ENCODE measurements at places on chromosomes 7 and 10.

DNA sequence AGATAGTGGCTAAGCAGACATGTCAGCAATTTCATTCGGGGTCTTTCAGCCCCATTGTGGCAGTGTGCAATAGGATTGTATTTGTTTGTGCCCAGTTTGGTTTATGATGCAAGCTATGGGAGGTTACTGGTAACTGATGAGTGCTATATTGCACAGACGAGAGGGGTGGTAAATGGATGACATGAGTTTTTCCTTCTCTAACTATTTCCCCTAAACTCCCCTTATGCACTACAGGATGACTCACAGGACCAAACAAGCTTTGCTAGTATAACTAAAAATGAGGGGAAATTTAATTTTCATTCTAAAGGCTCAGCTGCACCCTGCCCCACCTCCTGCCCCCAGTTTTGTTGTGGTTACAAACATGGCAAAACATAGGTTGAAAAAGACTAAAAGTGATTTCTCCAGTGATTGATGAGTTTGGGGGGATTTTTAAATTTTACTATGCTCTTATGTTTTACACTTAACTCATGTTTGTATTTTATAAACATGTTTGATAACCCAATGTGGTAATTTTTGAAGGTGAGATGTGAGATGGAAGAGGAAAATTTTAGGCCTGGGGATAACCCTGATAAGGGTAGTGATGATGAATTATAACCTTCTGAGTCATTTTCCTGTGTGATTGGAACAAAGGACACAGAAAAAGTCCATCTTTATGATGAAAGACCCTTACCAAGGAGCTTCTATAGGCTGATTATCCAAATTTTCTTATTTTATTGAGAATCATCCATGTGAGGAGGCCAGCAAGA lies 60.8 kb upstream of the NAMPT start:
- no peak for DNase-seq

- DNase-seq = no peak
These were observed 17.9 kb upstream of the MYL7 start for GRCh38 chr7:44158873-44159631.

DNA sequence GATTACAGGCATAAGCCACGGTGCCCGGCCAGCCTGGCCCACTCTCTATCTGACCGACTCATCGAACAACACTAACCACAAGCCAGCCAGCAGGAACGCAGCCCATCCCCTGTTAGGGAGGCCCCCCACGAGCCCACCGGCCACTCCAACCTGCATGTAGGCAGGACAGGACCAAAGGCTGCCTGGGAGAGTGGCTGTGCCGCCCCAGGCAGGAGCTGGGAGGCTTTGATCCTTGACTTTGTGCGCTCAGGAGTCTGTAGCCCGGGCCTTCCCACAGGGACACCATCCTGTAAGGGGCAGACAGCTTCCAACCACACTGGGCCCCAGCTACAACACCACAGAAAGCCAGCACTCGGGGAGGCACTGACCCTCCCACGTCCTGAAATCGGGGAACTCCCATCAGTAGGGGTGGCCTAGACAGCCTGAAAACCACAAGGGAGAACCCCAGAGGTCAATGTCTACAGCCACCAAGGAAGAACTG lies 29.4 kb downstream of the GRID1 start:
- no peak for DNase-seq

DNA sequence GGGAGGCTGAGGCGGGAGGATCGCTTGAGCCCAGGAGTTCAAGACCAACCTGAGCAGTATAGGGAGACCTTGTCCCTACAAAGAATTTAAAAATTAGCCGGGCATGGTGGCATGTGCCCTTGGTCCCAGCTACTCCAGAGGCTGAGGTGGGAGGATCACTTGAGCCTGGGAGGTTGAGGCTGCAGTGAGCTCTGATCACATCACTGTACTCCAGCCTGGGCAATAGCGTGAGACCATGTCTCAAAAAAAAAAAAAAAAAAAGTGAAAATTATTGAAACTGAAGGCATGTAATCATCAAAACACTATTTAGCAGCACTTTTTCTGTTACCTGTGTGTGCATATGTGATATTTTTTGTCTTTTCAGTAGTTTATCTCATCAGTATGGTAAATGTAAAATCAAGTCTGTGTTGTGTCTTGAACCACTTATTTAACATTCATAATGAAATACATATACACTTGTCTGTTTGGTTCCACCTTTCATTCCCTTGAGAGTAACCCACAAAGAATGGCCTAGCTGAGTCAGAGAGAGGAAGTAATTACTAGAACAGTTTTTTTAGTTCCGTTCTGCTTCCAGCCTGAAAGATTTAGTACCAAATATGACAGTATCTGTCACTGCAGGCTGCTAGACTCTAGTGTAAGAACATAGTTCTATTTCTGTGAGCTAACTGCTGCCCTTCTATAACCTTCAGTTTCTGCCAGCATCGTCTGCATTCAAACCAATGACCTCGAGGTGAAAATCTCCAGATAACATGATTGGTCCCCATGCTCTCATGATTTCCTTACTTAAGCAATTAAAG lies 68.6 kb downstream of the MMRN2 start:
- DNase-seq = no peak

GRCh38 chr10:17206210-17206709 lies 4.8 kb upstream of the TRDMT1 start:
- DNase-seq = peak; percentile 45

GRCh38 chr7:36747280-36748016 lies 23.2 kb upstream of the AOAH start:
- DNase-seq = no peak

Measured in activated T-cell treated with anti-CD3 and anti-CD28 coated beads, Interleukin-2, amount 50 U/mL, for 1 hour (primary cell).